ENCODE measurements at places on chromosomes 5 and 9.

GRCh38 chr9:106066940-106067524, 372.7 kb downstream of the TMEM38B start:
- DNase-seq: no peak

DNA sequence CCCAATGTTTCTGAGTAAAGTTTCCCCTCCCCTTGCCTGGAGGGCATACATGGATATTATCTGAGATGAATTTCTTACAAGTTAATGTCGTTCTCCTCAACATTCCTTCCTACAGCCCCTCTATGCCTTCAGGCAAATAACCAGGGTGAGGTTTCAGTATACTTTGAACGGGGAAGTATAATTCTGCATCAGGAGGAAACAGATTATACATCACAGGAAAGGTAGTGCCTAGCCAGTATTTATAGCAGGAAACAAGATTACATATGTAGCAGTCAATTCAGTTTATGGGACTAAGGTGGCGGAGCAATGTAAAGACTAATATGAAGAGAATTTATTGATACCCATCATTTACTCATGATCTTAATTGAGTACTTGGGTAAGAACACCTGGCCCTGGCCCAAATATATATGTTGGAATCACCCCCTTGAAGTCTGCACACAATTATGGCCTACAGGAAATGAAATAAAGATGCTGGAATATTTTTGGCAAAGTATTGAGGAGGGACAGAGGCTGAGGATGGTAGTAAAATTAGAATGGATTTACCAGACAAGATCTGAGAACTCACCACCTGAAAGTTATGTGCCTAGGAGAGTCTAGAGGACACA, 661.1 kb downstream of the PTPRD start:
- DNase-seq: no peak

- DNase-seq: no peak
Observed at GRCh38 chr9:21455320-21455719, 15.1 kb downstream of the IFNA1 start.

GRCh38 chr9:38137342-38137741, 68.3 kb upstream of the SHB start:
- DNase-seq: no peak

DNA sequence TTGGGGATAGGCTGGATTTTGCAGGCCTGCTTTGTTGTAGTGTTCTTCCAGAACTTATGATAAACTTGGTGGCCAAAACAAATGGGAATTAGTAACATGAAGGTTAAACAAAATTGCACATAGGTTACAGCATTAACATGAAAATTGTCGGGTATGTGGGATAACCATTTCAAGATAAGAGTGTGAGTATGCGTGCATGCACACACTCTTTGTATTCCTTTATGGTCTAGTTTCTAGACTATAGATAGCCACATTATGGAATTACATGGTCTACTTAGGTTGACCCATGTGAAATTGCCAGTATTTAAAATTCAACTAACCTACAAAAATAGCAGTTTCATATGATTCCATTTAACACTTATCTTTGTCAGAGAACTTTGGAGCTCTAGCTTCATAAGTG, 1.4 kb downstream of the HMGCR start:
- no peak for DNase-seq

- no peak for DNase-seq
Observed at GRCh38 chr9:13139641-13140171, 139.8 kb downstream of the MPDZ start.

DNA sequence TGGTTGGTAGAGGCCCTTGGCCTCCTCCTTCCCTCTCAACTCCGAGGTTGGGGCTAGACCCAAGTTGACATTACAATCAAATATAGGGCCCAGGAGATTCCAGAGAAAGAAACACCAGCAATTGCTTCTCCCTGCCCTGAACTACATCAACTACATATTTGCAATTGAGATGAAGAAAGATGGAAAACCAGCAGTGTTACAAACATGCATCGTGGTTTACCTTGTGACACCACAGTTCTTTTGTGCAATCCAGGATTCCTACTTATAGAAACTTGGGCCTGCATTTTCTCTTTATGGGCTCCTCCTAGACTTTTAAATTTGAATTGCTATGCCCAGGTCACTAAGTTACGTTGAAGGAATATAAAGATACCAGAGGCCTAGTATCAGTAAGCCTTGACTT, 126.7 kb downstream of the DCP2 start:
- no peak for DNase-seq
